Activated B cell treated with CpG ODN at 0.5 μM for 24 hours (primary cell): ENCODE measurements at places on chromosomes 16 and 17.

- no peak for DNase-seq
Observed at GRCh38 chr17:57966246-57966645, 11.0 kb upstream of the CUEDC1 start.

DNA sequence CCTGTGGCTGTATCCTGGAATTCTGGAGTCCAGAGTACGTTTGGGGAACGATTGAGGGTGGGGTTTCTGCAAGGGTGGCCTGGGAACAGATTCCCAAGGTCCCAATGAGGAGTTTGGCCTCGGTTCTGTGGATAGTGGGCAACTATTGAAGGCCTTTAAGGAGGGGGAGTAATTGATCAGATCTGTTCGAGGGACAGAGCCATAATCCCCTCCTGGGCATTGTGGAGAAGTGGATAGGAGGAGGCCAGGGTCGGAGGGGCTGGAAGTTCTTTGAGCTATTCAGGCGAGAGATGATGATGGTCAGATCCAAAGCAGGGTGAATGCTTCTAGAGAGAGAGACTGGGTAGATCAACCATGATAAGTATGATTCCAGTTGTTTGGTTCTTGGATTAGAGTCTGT is 173.4 kb downstream of the SNX29 start:
- DNase-seq, result no peak

DNA sequence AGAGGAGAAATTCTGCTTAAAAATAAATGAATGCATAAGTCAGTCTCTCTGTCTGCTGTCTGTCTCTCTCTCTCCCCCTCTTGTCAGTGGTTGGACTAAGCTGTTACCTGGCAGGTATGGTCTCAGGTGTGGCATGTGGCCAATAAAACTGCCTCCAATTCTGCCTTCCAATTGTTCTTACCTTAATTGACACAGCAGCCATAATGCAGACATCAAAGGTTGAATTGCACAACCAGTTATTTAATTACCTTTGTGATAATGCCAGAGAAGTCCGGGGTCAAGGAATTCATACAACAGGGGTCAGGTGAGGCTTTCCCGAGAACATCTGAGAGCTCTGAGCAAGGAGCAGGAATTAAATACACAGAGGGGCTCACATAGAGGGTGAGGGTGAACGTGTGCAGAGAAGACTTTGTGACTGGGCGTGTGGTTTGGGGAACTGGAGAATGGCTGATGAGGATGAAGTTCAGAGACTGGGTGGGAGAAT is 78.8 kb upstream of the CDYL2 start:
- no peak for DNase-seq

DNA sequence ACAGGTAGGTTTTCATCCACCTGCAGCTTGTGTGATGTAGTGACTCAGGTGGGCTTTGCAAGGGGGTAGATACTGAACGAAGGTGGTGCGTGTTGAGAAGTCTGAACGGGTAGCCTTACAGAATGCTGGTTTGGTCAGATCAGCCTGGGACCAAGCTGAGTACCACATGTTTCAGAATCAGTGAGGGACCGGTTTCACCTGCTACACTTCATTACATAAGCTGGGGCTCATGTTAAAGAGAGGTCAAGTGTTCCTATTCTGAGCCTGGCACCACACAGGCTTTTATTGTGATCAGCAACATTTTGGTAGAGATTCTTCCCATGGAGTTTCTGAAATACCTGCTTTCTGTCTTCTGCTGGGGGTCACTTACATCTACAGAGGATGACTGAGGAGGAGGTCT is 207.4 kb upstream of the EEF2KMT start:
- no peak for DNase-seq

DNA sequence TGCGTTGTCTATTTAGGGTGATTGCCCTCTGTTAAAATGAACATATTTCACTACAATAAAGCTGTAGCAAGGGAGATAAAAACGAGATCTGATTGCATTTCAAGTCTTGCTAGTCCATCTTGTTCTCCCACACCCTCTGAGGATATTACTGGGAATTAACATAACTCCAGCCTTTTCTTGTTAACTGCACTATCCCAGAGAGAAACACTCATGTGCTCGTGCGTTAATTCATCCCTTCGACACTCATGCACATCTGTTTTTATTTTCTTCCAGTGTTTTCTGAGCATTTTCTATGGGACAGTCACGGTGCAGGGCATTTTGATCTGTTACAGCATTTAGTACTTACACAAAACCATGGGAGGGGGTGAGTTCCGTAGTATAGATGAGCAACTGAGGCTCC is 202.1 kb downstream of the CYLD start:
- no peak for DNase-seq

DNA sequence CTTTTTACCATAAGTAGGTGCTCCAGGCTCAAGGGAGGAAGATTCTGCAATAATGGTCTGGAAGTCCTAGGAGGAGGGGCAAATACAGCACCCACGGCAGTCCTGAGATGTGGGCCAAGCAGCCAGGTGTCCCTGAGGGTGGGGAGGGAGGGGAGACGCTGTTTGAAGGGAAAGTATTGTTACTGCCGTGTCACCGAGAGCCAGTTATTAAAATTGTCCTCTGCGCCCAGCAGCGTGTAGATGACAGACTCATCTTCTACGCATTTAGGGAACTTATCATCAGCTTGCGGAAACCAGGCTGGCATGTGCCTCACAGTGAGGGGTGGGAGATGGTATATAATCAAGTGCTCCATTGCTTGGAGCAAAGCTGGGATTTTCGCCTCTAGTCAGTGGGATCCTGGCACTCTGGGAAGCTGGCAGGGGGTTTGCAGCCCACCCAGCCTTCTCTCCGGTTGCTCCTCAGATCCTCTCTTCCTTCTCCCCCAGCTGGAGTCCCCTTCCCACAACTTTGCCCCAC is 104.6 kb downstream of the OR1D5 start:
- no peak for DNase-seq

DNA sequence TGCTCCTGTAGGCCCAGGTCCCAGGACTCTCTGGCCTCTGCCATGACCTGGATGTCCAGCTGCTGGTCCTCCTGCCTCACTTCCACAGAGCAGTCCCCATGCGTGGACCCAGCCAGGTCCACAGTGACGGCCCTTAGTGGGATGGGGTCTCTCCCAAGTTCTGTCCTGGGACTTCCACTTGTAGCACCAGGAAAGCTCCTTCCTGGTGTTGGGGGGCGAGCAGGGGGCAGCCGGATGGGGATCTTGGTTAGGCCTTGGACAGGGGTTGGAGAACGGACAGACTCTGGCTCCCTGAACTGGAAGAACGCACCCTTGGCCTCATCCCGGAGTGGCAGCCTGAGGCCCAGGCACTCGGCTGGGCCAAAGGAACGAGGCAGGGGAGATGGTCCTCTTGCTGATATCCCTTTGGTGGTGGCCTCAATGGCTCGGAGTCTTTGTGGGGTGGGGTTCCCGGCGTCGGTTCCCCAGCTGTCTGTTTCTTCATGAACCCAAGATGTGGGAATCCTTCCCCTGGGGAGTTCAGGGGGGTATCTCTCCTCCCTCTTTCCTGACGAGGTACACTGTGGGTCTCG is 7.2 kb downstream of the GAS2L2 start:
- DNase-seq, result no peak

- peak; percentile 53 for DNase-seq
Observed at GRCh38 chr16:3045758-3046640, at the start of gene MMP25. Gene MMP25 (plus strand): TSS chr16:3046561. CDS start chr16:3046918, 357 bp downstream.

DNA sequence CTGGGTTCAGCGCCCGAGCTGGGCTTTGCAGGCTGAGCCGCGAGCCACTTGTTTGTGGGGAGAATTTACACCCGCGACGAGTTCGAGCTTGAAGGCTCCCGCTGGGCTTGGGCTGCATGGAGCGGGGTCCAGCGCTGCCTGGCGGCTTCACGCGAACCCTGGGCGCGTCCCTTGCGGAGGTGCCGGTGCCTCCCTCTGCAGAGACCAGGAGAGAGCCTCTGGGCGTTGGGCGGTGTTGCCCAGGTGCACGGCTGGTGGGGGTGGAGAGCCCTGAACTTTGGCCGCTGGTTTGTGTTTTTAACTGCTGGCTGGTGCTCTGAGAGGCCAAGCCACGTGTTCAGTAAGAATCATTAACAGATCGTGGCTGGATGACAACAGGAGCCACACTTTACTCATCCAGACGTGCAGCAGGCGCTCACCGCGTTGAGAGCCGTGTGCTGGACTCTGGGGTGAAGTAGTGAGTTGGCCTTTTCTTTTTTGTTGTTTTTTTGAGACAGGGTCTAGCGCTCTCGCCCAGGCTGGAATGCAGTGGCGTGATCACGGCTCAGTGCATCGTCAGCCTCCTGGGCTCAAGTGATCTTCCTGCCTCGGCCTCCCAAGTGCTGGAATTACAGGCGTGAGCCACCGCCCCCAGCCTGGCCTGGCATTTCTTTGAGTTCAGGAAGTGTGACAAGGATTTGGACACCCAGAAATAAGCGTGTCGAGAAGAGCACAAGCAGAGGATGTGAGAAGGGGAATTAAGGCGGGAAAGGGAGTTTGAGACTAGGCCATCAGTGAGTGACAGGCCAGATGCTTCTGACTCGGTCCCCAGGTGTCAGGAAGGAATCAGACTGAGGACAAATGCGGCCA is 827 bp downstream of the CDK10 start:
- DNase-seq, result no peak

DNA sequence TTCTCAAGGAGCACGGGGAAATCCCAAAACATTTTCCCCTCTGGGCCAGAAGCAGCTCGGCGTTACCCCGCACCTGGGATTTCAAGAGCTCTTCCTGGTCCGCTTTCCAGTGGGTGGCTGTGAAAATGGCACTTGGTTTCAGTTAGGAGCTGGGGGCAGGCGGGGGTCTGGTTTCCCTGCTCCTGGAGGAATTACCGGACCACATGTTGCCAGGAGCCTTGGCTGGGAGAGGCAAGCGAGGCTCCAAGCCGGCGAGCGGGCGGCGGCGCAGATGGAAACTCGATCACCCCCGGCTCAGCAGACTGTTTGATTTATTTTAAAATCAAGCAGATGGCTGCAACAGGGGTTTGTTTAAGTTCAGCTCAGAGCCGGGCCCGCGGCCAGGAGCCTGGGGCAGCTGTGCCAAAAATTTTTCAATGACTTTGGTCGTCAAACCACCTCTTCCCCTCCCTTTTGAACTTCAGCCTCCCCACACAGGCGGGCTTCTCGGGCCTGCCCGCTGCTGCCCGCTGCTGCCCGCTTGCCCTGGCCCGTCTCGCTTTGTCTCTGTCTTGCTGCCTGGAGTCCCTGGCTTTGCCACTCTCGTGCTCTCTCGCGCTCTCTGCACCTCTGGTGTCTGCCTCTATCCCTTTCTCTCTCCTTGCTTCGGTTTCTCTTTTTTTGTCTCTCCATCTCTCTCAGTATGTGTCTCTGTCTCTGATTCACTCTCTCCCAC is 108.0 kb upstream of the CIBAR2 start:
- DNase-seq, result no peak

- peak; percentile 85 for DNase-seq
Observed at GRCh38 chr17:28552176-28552999, at the start of gene UNC119. Gene UNC119 (minus strand): TSS chr17:28552624. CDS start chr17:28552557, 67 bp downstream.

GRCh38 chr17:79183293-79184158 is 108.9 kb downstream of the ENGASE start:
- no peak for DNase-seq

DNA sequence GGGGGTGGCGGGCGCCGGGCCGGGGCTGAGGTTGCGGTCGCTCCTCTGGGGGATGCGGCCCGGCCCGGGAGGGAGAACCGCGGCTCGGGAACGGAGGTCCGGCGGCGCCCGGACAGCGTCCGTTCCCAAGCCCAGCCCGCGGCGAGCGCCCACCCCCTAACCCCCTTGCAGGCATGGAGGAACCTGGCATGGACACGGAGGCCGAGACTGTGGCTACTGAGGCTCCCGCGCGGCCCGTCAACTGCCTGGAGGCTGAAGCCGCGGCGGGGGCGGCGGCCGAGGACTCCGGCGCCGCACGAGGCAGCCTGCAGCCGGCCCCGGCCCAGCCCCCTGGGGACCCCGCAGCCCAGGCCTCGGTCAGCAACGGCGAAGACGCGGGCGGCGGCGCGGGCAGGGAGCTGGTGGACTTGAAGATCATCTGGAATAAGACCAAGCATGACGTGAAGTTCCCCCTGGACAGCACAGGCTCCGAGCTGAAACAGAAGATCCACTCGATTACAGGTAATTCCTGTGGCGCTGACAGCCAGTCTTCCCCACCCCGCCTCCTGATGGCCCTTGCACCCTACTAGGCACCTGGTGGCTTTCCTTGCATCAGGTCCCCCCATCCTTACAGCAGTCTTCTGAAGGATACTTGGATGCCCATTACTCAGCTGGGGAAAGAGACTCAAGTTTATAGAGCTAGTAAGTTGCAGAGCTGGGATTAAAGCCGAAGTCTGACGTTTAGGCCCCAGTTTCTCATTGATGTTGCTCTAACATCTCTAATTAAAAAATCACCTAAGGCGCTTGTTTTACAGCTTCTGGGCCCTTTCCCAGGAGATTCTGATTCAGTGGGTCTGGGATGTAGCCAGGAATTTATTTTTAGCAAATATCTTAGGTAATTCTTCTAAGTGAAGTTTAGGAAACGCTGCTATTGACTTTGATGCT is 514 bp downstream of the UBFD1 start:
- DNase-seq, result no peak

DNA sequence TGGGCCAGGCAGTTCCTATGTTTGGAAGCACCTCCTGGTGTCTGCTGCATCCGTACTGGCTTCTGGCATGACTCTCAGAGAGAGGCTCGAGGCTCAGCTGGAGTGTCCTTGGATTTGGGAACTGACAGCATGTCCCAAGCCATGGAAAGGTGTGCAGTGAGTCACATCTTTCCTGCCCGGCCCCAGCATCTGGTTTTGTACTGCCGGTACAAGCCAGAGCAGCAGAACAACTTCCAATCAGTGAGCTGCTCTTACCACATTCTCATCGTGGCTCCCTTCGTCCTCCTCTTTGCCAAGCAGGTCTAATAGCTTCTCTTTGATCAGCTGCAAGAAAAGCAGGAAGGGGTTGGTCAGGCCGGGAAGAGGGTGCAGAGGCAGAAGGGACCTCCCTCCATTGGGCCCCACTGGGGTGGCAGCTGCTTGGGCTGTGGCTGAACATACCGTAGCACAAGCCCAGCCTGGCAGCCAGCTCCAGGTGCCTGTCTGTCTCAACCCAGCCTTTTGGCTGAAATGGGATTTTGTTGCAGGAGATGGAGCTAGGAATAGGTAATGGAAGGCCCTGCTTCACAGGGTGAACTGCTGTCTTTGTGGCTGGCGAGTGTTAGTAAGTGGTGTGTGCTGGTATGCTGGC is 24.2 kb downstream of the SPACA3 start:
- no peak for DNase-seq

DNA sequence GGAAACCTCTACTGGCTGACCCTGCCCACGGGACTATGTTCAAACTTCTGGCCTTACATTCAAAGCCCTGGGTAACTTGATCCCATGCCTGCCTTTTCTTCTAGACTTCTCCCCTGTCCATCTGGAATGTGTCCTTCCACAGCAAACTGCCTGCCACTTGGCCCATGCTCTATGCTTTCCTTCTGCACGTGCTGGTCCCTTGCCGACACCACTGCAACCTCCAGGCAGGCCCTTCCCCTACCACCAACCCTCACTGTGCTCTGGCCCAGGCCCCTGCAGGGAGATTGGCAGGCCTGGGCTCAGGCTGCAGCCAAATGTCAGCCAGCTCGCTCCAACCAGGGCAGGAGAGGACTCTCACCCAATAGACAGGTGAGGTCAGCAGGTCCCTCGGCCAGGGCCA is 11.0 kb downstream of the HSD11B2 start:
- no peak for DNase-seq

DNA sequence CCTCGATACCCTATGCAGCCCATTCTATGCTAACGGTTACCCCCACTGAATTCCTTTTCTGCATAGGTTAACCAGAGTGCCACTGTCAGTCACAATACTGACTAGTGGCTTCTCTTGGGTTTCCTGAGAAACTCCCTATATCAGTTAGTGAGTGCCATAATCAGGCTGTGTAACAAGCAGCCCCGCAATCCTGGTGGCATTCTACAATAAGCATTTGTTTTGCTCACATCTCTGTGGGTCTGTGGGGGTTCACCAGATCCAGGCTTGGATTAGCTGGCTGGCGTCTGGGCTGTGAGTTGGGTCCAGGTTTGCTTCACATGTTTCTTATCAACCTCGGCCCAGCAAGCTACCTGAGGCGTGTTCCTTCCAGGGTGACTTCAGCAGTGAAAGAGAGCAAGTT is 42.4 kb downstream of the TMEM235 start:
- no peak for DNase-seq
